ENCODE measurements at places on chromosomes 4 and X. TPM values are rescaled to one million over a fixed set of nuclear protein-coding genes. Genes with fewer than 3 reads are reported as not detected.

- H3K36me3 ChIP-seq: peaks cover 6% of the 10 kb centered on the region
- no peak overlapping the region for H3K27ac ChIP-seq
- H3K4me1 ChIP-seq: peaks cover 3% of the 10 kb centered on the region
- no peak for DNase-seq
- no peaks in the 10 kb centered on the region for H3K27me3 ChIP-seq
These were observed 66.1 kb downstream of the SNX25 start for GRCh38 chr4:185275501-185275900.

DNA sequence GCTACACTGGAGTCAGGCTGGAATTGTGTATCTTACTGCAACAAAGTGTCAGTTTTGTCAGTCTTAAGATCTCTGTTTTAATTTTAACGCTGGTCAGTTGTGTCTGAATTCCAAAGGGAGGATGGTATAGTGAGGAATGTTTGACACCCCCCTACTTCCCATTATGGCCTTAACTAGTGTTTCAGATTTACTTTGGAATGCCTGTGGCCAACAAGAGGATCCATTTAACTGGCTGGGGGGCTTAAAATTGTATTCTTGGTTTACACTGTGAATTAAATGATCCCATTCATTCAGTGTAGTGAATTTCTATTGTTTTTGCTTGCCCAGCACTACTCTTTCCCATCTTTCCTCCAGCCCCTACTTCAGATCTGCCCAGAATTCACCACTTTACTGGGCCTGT lies 75.8 kb upstream of the IQCM start:
- no peak for DNase-seq
- H3K27me3 ChIP-seq: no peaks in the 10 kb centered on the region
- no peaks in the 10 kb centered on the region for H3K4me1 ChIP-seq

GRCh38 chr4:77219266-77219665 lies 62.3 kb downstream of the CCNG2 start:
- H3K4me1 ChIP-seq: no peaks in the 10 kb centered on the region
- no peaks in the 10 kb centered on the region for H3K36me3 ChIP-seq
- DNase-seq: no peak
- no peak overlapping the region for H3K27ac ChIP-seq
- no peak overlapping the region for H3K4me3 ChIP-seq

TMEM31 gene
- 1.0 TPM for polyA plus RNA-seq

MAGEE2 gene
- not detected for polyA plus RNA-seq

CXCR3 gene
- polyA plus RNA-seq: 72.7 TPM

P2RY4 gene
- polyA plus RNA-seq: not detected

- no peak overlapping the region for H3K27ac ChIP-seq
- DNase-seq: no peak
- H3K4me3 ChIP-seq: no peak overlapping the region
- peaks cover 22% of the 10 kb centered on the region for H3K36me3 ChIP-seq
- H3K27me3 ChIP-seq: no peaks in the 10 kb centered on the region
These were observed 23.6 kb upstream of the TBC1D14 start for GRCh38 chr4:6885953-6886557.

GRCh38 chrX:54758114-54759055 lies 39.7 kb downstream of the ITIH6 start:
- H3K4me3 ChIP-seq: no peak overlapping the region
- no peaks in the 10 kb centered on the region for H3K4me1 ChIP-seq
- H3K27me3 ChIP-seq: no peaks in the 10 kb centered on the region
- no peak overlapping the region for H3K27ac ChIP-seq

TMSB15A gene
- polyA plus RNA-seq: not detected

GRCh38 chr4:155442267-155443105 lies 65.7 kb upstream of the MAP9 start:
- no peak overlapping the region for H3K27ac ChIP-seq
- H3K27me3 ChIP-seq: peaks cover under 1% of the 10 kb centered on the region
- no peak overlapping the region for H3K4me3 ChIP-seq
- no peaks in the 10 kb centered on the region for H3K4me1 ChIP-seq

SUPT20HL2 gene
- polyA plus RNA-seq: not detected

DNA sequence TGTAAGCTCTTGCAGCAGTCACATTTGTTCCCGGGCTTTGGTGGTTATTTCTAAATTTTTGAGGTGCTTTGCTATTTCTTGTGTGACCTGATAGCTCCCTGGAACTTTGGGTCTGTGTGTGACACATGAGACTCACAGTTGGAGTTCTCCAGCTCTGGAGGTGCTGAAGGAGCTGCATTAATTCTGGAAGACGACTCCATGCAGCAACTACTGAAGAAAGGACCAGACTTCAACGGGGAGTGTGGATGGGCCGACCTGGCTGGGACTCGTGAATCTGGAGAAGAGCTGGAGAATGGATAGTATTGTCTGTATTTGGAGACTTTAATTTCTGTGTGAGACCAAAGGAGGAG lies 1.5 kb downstream of the MRFAP1 start:
- H3K36me3 ChIP-seq: peaks cover 16% of the 10 kb centered on the region
- DNase-seq: no peak
- peak overlapping the region; percentile 96 for H3K4me3 ChIP-seq
- H3K27me3 ChIP-seq: no peaks in the 10 kb centered on the region
- peak overlapping the region; percentile 98 for H3K27ac ChIP-seq
- peaks cover 33% of the 10 kb centered on the region for H3K4me1 ChIP-seq

GRCh38 chrX:79110731-79111130 lies 33.8 kb upstream of the GPR174 start:
- no peak overlapping the region for H3K4me3 ChIP-seq
- H3K27ac ChIP-seq: no peak overlapping the region
- H3K4me1 ChIP-seq: peaks cover 29% of the 10 kb centered on the region
- no peak for DNase-seq
- no peaks in the 10 kb centered on the region for H3K27me3 ChIP-seq

AIFM1 gene
- 32.0 TPM for polyA plus RNA-seq

GRCh38 chr4:85496933-85497332 lies 22.0 kb downstream of the ARHGAP24 start:
- no peak overlapping the region for H3K27ac ChIP-seq
- no peaks in the 10 kb centered on the region for H3K27me3 ChIP-seq
- DNase-seq: no peak

DNA sequence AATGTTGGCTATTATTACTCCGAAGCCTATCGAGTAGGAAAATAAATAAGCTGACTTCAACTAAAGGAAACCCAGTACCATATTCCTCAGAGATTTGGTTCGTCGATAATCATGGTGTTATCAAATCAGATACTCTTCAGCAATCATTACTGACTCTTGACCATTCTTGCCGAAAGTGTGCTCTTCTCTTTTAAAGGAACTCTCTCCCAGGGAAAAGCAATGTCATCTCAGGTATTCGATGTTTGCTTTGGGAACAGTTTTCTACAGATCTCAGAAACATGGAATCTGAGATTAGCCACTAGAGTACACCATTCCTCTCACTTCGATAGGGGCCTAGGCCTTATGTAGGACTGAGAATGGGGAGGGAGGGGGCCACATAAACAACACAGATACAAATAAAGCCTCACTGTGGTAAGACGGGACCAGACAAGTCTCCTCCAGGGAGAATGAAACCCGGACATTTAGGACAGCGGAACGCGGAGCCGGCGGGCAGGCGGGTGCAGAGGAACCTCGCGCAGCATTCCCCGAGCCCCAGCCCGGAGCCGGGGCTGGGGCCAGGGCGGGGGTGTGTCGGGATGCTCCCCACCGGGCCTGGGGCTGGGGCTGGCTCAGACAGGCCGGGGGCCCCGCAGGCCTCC lies 581 bp downstream of the DNAJB14 start:
- no peak for DNase-seq
- peak overlapping the region; percentile 85 for H3K4me3 ChIP-seq
- H3K4me1 ChIP-seq: peaks cover 62% of the 10 kb centered on the region

DNA sequence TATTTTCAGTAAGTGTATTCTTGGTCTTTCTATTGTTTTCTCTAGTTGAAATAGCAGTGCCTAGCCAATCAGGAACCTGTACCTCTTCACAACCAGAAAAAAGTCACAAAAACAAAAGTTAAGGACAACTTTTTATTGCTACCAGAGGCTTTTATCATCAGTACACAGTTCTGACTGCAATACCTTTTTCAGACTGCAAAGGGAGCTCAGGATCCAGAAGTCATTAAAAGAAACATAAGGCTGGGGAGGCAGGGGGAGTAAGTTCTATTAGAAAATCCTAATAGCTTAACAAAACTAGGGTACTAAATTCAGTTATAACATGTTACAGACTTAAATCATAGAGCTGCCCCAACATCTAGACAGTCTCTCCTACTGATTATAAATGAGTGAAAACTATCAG lies 28.8 kb downstream of the CCNI start:
- H3K36me3 ChIP-seq: peaks cover 50% of the 10 kb centered on the region
- no peak overlapping the region for H3K4me3 ChIP-seq
- H3K4me1 ChIP-seq: no peaks in the 10 kb centered on the region

GRCh38 chr4:113106108-113106507 lies 56.7 kb downstream of the ANK2 start:
- no peaks in the 10 kb centered on the region for H3K4me1 ChIP-seq
- no peak for DNase-seq
- no peak overlapping the region for H3K4me3 ChIP-seq
- H3K27ac ChIP-seq: no peak overlapping the region
- no peaks in the 10 kb centered on the region for H3K27me3 ChIP-seq

- H3K27ac ChIP-seq: no peak overlapping the region
- H3K4me1 ChIP-seq: no peaks in the 10 kb centered on the region
- no peak for DNase-seq
- H3K36me3 ChIP-seq: no peaks in the 10 kb centered on the region
- H3K4me3 ChIP-seq: no peak overlapping the region
- H3K27me3 ChIP-seq: no peaks in the 10 kb centered on the region
These were observed 37.0 kb upstream of the CXCL8 start for GRCh38 chr4:73703320-73703719.

Measured in CD4-positive, CD25-positive, alpha-beta regulatory T cell (primary cell).